ENCODE measurements at places on chromosomes 4 and X. TPM values are rescaled to one million over a fixed set of nuclear protein-coding genes. Genes with fewer than 3 reads are reported as not detected.

The PHOX2B gene
- not detected for total RNA-seq

The COL25A1 gene
- 5.7 TPM for total RNA-seq

The DCK gene
- total RNA-seq: 65.9 TPM

The ELOVL6 gene
- 38.1 TPM for total RNA-seq

The RIPPLY1 gene
- 0.25 TPM for total RNA-seq

The USP17L19 gene
- not detected for total RNA-seq

The CXCL3 gene
- not detected for total RNA-seq

The LANCL3 gene
- 1.5 TPM for total RNA-seq

The P2RY8 gene
- total RNA-seq: not detected

The RS1 gene
- not detected for total RNA-seq

The ACE2 gene
- total RNA-seq: 0.49 TPM

The SSR4 gene
- 50.2 TPM for total RNA-seq

The GABRQ gene
- 1.2 TPM for total RNA-seq

The CT45A2 gene
- not detected for total RNA-seq

The ADD1 gene
- total RNA-seq: 191 TPM
